ENCODE measurements at places on chromosomes 16 and 17. TPM values are rescaled to one million over a fixed set of nuclear protein-coding genes. Genes with fewer than 3 reads are reported as not detected.

DNA sequence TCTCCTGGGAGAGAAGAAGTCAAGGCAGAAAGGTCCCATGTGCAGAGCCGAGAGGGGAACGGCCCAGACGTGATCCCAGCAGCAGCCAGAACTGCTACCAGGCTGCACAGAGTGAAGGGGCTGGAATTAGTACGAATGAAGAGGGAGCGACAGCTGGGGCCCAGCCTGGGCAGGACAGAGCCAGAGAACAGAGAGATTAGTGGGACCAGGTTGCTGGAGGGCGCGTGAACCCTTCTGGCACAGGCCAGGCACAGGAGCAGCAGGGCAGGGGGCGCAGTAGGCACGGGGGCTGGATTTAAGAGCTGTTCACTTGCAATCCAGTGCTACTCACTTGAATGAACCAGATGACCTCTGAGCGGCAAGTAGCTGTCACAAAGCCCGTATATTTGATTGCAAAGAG, 66.9 kb downstream of the PLXDC1 start:
- no peak for DNase-seq

- no peak for DNase-seq
Observed at GRCh38 chr16:72938795-72939164, 109.1 kb downstream of the ZFHX3 start.

DNA sequence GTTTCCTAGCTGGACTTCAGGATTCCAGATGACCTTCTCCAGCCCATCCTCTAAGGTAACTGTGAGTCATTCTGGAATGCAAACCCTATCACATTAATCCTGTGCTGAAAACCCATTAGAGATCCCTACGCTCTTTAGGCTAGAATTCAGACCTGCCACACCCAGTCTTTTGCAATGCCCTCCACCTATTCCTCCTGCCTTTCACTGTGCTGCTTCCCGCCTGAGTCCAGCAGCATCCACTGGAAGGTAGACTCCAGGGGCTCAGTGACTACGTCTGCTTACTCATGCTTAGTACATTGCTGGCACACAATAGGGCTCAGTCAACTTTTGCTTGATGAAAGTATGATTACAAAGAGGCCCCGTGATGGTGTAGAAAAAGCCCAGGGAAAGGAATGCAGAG, 121.1 kb downstream of the SPACA3 start:
- no peak for DNase-seq

- DNase-seq: no peak
Observed at GRCh38 chr17:45992904-45993303, 6.1 kb upstream of the STH start.

- no peak for DNase-seq
Observed at GRCh38 chr17:67542219-67543114, 165.4 kb downstream of the PITPNC1 start.

Gene MYH2
- total RNA-seq: not detected

Gene FZD2
- total RNA-seq: 3.9 TPM

Gene NKD1
- total RNA-seq: 2.4 TPM

Gene SYCE1L
- 1.3 TPM for total RNA-seq

GRCh38 chr17:35906926-35907637, 23.5 kb downstream of the RDM1 start:
- no peak for DNase-seq

DNA sequence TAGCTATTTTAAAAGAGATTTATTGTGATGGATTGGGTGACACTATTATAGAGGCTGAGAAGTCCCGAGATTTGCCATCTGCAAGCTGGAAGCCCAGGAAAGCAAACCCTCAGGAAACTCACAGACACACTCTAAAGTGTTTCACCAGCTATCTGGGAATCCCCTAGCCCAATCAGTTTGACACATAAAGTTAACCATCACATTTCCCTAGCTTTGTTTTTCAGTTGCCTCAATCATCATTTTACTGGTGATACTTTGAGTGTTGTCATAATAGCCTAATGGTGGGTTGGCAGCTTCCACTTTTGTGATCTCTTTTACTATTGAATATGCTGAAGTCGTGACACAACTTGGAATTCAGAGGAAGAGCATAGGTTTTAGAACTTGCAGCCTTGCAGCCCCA, 1.8 kb downstream of the SGF29 start:
- DNase-seq: no peak

GRCh38 chr17:951325-952132, 28.0 kb downstream of the NXN start:
- no peak for DNase-seq

DNA sequence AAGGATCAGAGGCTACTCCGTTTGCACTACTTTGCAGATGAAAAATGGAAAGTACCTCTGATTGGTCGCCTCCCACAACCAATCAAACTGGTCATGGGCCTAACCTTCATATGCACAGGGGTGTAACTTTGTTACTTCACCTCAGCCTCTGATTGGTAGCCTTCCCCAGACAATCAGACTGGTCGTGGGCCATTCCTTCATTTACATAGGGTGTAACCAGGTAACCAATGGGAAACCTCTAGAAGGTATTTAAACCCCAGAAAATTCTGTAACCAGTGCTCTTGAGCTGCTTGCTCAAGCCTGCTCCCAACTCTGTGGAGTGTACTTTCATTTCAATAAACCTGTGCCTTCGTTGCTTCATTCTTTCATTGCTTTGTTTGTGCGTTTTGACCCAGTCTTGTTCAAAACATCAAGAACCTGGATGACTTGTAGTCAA, 39.2 kb upstream of the USP22 start:
- no peak for DNase-seq

- no peak for DNase-seq
Observed at GRCh38 chr17:35578929-35579432, 610 bp upstream of the PEX12 start.

GRCh38 chr16:10219742-10220141, 37.5 kb upstream of the GRIN2A start:
- no peak for DNase-seq
